GM10248 (cell line): ENCODE measurements at places on chromosomes 2 and 18.

GRCh38 chr2:767440-767839, 90.2 kb upstream of the TMEM18 start:
- no peak for DNase-seq

DNA sequence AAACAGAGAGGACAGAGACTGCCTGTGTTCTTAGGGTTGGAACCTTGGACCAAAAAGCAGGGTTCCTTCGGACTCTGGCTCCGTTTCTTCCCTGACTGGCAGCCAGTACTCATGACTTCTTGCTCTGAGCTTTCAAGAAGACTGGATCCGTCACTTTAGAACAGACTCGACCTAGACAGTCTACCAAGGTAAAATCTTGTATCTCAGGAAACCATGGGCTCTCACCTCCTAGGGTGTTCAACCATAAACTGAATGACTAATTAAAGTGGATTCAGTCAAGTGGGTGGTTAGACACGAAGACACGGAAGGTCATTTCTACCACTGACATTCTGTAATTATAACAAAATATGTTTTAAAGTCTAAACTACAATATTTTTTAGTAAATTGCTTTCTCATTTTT, 153.8 kb upstream of the SLC39A10 start:
- DNase-seq = no peak

DNA sequence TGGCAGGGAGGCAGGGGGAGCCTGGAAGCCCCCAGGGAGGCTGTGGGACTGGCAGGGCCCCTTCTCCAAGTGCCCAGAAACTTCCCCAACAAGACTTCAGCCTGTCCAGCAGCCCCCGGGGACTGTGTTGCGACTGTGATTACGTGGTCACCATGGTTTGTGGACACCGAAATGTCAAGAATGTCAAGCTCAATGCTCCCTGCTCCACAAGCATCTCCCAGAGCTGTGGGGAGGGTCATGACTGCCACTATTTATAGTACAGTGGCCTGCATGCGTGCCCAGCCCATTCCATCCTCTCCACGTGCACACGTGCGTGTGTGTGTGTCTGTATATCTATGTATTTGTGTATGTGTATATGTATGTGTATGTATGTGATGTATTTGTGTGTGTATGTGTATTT, 93.8 kb upstream of the MBOAT2 start:
- no peak for DNase-seq

- DNase-seq = peak; percentile 50
These were observed 74.1 kb downstream of the COL4A3 start for GRCh38 chr2:227238238-227239237.

GRCh38 chr18:59908799-59909198, 9.0 kb downstream of the PMAIP1 start:
- no peak for DNase-seq

DNA sequence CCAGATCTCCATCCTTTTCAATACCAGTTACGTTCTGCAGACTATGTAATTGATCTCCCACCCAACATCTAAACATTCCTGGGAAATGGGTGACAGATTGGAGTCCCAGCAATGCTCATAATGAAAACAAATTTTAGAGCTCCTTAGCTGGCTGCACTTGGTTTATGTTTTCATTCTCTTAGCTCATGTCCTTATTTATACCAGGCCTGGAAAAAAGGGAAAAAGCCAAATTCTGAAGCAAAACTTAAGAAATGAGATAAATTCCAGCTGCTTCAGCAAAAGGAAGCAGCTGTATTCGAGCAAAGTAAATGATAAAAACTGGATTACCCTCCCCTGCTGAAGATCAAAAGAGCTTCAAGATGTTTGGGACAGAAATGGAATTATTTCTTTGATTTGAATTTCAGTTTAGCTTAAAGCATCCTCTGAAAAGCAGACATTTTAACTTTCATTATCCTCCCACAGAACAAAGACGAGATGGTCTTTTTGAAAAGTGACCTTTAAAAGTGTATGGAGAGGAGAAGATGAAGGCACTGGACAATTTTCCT, 196.5 kb upstream of the THUMPD2 start:
- no peak for DNase-seq

- DNase-seq = no peak
These were observed 39.1 kb downstream of the TFCP2L1 start for GRCh38 chr2:121245913-121246312.

- DNase-seq = no peak
These were observed 45.0 kb downstream of the TFCP2L1 start for GRCh38 chr2:121239969-121240368.

DNA sequence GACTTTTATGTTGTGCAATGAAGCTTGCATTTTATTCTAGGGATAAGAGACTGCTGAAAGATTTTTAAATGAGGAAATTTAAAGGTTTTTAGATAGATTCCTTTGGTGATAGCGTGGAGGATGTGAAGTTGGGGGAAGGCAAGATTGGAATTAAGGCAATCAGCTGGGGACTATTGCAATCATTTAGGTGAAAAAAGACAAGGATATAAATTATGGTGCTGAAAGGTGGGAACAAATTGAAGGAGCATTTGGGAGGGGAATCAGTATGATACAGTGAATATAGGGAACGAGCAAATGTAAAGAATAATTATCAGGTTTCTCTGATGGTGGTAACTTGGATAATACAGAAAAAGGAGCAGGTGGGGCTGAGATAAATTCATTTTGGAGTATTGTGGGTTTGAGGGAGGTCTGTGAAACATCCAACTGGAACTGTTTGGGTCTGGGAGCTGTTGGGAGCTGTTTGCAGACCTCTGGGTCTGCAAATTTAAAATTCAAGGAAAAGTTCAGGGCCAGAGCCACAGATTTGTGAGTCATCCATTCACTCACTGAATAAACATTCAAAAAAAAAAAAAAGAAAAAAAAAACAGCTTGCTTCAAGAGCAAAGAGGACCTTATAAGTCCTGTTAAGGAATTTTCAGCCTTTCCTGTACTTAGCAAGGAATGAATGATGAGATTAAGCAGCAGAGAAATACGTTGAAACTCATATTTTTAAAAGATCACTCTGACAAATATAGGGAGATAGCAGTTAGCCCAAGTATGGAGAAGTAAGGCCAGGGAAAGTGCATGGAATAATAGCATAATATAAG, 257.5 kb upstream of the FN1 start:
- DNase-seq = no peak

- no peak for DNase-seq
These were observed 373.5 kb upstream of the CHST9 start for GRCh38 chr18:27558388-27559155.

DNA sequence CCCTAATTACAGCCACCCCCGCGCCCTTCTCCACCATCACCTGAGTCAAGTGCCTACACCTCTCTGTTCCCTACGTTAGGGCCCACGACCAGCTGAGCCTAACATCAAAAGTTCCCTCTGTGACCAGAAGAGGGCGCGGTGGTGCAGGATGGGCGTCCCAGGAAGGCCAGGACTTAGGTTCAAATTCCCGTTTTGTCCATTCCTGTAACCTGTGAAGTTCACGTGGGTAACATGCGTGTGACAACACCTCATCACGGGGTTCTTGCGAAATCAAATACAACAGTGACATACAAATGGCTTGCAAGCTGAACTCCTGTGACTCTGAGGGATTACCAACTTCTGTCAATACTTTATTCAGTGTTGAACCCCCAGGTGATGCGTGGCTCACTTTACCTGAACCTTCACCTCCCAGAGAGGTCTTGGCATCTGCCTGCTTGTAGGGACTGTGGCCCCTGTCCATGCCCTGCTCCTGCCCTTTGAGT, 207.9 kb downstream of the ARL4C start:
- DNase-seq = peak; percentile 54

DNA sequence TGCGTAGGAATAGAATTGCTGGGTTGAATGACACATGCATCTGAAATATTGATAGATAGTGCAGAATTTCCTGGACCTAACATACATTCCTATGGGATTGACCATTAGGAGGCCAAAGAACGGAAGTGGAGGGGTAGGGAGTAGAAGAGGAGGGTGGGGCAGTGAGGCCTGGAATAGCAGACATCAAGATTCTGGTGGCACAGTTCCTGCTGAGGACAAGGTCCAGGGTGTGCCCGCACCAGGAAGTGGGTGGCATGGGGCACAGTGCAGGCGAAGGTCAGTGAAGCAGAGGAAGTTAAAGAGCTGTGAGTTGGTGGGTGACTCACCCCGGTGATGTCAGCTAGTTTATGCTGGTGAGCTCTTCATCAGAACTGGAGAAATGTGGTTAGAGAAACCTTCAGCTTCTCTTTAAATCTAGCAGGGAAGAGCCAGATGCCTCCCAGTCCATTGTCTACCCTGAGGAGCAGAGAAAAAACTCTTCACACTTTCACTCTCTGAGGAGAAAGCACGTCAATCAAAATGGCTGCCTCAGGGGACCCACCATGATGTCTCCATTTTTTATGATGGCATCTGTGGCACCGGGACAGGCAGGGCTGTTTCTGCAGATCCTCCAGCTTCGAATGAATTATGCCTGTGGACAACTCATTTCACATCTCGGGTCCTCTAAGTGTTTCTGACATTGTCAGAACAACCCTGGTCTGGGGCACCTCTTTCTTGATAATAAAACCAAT, 55.9 kb upstream of the CTLA4 start:
- no peak for DNase-seq

DNA sequence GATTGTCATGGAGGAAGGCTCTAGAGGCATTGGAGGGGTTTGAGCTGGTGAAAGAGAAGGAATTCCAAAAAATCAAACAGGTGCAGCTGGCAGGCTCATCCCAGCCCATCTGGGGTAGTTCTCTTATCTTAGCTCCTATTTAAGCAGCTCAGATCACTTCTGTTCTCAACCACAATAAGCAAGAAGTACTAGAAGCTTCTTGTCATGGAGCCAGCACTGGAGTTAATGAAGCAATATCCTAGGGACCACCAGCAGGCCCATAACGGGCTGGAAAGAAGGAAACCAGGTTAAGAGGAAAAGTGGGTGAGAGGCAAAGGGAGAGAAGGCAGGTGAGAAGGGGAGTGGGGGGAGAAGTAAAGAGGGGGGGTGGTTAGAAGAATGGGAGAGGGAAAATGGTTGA, 100.7 kb upstream of the ZFP36L2 start:
- DNase-seq = no peak

DNA sequence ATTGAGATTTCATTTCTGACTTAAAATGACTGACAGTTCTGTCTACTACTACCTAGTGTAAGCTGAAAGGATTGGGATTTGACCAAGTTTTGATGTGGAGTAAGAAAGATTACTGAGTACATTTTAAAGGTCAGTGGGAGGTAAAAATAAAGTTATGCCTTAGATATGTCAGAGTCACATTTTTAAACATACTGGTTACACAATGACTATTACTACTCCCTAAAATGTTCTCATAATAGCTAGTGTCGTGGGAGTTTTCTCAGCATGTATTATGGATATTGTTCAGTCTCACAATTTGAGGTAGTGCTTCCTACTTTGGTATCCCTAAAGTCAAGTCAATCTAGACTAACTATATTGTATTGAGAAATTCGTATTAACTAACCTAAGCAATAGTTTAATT, 1092.5 kb downstream of the LRP1B start:
- no peak for DNase-seq

DNA sequence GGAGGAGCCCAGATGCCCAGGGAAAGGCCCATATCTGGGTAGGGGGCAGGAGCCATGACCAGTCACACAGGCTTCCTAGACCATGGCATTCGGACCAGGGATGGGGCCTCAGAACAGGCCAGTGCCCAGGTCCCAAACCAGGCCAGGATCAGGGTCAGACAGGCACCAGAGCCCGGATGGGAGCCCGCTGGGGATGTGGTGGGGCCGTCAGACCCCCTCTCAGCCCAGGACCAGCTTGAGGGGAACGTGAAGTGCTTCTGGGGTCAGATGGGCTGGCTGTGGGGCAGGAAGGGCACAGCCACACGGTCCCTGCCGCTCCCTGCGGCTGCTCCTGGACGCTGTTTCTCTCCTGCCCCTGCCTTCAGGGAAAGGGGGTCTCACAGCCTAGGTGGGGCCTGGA, 39.1 kb downstream of the SNED1 start:
- peak; percentile 12 for DNase-seq

DNA sequence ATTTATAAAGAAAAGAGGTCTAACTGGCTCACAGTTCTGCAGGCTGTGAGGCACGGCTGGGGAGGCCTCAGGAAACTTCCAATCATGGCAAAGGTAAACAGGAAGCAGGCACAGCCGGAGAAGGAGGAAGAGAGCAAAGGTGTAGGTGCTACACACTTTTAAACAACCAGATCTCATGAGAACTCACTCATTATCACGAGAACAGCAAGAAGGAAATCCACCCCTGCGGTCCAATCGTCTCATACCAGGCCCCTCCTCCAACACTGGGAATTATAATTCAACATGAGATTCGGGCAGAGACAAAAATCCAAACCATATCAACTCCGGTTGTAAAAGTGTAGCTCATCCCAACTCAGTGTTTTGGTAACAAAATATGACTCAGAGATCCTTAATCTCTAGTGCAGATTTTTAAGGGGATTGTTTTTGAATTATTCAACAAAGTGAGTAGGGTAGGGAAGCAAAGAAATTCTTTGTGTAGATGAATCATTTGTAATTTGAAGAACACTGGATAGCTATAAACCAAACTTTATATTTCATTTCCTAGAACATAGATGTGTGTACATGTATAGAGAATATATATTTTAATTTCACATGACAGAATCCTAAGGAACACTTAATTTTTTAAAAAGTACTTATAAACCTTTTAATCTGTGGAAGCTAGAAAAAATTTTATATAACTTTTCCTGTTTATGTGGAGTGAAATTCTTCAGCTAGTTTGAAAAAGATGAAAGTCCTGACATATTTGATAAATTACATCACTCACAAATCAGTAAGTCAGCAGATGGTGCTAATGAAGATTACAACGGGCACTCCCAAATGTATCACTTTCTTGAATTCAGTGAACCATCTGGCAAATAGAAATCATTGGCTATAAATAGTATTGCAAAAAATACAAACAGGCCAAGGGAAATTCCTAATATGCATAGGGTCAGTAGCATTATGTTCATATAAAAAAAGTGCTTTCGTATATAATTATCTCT, 130.1 kb downstream of the OLA1 start:
- no peak for DNase-seq

GRCh38 chr18:31402026-31402373, 25.4 kb downstream of the DSG4 start:
- no peak for DNase-seq

GRCh38 chr18:23941791-23942190, 72.8 kb upstream of the TTC39C start:
- no peak for DNase-seq

GRCh38 chr2:27353762-27354596, 2.6 kb downstream of the GTF3C2 start:
- no peak for DNase-seq
